ENCODE measurements at places on chromosomes 2 and 18.

- DNase-seq = no peak
These were observed 55.3 kb downstream of the ARHGEF4 start for GRCh38 chr2:130891966-130892365.

DNA sequence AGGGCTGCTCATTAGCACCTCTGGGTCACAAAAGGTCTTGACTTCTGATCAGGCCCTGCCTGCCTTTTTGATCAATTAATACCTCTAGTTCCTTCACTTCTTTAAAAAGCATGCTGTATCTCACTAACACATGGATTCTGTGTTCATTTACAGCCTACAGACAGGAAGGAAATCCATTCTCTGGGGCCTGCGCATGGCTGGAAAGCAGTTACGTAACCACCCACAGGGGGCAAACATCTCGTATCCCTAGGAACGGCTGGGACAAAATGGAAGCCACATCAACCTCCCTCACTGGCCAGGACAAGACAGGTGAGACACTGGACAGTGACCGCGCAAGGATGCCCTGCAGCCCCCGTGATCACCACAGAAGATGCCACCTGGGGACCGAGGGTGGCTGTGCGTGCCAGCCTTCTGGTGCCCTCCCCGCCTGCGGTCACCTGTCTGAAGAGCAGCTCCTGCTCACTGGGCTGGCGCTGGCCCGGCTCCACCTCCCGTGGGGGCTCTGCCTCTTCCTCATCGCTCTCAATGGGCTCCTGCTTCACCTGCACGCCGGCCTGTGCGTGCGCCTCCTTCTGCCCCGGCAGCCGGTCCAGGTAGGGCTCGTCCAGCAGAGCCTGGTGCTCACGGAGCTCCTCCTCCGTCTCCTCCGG, 266.9 kb downstream of the TWIST2 start:
- no peak for DNase-seq

- DNase-seq = no peak
These were observed 3.8 kb downstream of the EN1 start for GRCh38 chr2:118843483-118844132.

DNA sequence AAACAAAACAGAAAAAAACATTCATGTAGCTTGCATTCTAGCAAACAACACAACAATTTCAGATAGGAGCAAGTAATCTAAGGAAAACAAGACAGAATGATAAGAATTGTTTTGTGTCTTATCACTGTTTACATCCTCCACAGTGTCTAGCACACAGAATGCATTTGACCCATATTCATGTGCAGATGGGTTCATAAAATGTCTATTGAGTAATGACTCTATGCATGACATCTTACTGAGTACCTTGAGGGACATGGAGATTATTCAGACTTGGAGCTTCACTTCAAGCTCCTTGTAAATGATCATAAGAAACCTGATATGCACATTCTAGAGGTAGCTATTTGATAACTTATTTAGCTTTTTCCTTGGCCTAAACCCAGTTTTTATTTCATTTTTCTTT, 69.0 kb downstream of the DTNA start:
- no peak for DNase-seq

DNA sequence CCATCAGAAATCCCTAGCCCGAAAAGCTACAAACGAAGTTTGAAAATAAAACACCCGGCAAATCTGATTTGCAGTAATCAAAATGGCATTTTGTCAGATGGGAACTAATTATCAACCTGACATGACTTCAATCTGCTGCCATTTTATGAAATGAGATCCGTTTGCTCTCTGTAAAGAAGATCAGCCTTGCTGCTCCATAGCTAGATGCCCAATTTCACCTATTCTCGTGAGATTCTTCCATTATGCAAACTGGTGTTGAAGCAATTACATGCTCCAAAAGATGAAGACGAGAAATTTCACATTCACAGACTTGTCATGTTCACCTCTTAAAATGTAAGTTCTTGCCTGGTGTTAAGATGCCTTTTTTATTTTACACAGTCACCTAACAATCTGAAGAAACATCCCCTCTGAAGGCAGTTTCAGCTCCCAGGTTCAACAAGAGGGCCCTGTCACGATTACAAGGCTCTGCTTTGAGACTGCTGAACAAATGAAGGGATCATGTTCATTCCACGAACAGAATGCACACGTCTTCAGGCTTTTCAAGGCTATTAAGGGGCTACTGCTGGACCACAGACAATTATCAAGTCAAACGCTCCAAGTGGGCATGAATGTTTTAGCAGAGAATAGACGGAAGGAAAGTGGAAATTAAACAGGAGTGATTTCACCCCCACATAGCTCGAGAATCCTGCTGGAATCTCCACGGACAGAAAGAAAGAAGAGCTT, 172.6 kb upstream of the PID1 start:
- no peak for DNase-seq

- DNase-seq = no peak
These were observed 87.0 kb downstream of the EPB41L3 start for GRCh38 chr18:5456577-5457461.

DNA sequence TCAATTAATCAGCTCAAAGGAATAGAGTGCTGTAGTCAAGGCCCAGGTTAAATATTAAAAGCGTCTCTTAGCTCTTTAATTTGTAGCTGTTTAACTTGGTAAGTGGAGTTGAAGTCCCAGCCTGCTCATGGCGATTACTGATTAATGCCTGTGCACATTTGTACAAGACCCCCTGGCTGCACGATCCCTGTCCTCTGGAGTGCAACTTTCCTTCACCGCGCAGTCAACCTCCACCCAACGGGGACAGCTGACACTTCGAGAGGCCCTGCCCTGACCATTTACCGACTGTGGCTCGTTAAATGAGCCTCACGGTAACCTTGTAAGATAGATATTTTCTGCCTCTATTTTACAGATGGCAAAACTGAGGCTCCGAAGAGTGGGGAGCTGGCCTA, 5.5 kb upstream of the CYS1 start:
- no peak for DNase-seq

- no peak for DNase-seq
These were observed 443.7 kb downstream of the DSEL start for GRCh38 chr18:67072791-67073190.

DNA sequence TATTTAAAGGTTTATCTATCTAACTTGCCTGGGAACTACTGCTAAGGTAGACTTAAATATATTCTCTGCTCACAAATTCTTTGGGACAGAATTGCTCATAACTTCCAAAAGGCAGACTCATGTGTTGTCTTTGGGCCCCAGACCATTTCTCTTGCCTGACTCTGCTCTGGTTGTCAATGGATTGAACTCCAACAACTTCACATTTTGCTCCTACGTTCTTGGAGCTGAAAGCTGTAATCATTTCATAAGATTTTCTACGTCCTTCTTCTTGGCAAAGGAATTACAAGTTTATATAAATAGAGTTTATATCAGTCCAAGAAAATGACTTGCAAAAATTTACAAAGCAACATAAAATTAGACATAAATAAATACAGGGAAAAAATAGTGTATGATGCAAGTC, 32.9 kb upstream of the PPM1B start:
- DNase-seq = no peak
